ENCODE measurements at places on chromosomes 7 and 10.

DNA sequence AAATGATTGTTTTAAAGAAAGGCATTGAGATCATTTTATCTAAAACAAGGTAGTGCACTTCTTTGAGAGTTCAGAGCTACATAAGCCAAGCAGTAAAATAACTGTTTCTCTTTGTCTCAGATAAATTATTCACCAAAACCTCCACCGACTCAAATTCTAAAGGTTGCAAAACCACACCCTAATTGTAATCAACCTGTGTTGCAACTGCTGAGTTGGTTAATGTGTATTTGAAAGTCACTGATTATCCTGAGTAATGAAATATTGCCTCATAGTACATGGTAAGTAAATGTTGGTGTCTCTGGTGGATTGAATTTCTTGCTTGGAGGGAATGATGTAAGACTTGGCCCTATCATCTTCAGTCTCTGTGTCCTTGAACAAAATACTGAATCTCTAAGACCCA lies 35.9 kb upstream of the CYP2C9 start:
- DNase-seq = no peak

DNA sequence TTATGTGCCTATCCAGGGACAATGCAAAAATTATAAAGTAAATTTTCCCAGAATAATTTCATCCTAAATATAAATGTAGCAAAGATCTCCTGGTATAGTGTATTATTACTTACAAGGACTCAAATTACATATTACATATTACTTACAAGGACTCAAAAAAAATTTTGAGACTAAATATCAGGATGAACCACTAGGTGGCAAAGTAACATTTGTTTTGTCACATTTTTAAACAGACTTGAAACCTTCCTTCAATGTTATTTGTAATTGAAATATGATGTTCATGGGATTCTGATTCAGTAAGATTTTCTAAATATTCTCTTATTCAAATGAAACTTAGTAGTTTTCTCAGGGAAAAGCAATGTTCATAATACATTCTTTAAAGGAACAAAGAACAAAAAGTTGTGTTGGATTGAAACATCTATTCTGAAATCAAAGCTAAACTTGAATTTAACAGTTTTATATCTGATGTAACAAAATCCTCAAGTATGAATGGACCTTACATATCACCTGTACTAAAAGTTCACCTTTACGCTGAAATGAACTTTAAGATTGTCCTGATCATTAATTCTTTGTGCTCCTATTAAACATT lies 74.3 kb upstream of the GNAI1 start:
- DNase-seq = peak; percentile 58

GRCh38 chr10:102579328-102579727 lies 65.0 kb upstream of the TRIM8 start:
- no peak for DNase-seq

DNA sequence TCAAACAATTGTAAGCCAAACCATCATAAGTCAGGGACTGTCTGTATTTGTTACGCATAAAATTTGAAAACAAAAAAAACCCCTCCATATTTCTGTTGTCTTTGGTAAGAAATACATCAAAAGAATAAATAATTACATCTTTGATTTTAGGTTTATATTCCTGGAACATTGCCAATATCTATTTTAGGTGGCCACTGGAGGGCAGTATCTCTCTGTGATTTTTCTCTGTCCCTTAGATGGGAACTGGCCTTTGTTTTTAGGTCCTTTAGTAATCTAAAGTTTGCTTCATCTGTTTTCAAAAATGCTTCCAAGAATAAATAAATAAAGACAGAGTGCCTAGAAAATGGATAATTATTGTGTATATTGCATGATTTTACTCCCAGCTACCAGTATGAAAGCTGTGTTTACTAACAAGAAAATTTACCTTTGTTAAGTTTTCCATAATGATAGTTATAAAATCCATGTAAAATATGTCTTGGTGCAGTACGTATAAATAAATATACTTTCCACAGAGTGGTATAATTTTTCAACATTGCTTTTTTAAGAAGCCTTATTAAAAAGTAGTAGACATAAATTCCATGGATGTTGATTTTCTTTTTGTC lies 64.2 kb downstream of the PHYHIPL start:
- DNase-seq = peak; percentile 33

GRCh38 chr10:113735913-113736312 lies 15.6 kb upstream of the PLEKHS1 start:
- peak; percentile 6 for DNase-seq

- peak; percentile 67 for DNase-seq
Measured at GRCh38 chr10:13346283-13347042, 1.6 kb downstream of the SEPHS1 start.

DNA sequence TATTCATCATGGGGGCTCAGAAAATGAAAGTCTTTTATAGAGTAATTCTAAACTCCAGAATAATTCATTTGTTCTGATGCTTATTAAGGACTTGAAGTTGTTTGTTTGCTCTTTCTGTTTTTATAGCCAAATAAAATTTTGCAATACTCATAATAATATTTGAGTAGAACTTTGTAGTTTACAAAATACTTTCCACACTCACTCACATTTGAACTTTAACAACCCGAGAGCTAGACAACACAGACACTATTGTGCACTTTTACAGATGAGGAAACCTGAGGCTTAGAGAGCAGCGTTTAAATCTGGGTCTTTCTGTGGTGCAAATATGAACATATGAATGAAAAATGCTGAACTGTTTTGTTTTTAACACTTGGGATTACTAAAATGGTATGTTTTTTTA lies 126.8 kb downstream of the KAT6B start:
- no peak for DNase-seq

- no peak for DNase-seq
Measured at GRCh38 chr10:52245547-52245946, 68.5 kb upstream of the DKK1 start.

DNA sequence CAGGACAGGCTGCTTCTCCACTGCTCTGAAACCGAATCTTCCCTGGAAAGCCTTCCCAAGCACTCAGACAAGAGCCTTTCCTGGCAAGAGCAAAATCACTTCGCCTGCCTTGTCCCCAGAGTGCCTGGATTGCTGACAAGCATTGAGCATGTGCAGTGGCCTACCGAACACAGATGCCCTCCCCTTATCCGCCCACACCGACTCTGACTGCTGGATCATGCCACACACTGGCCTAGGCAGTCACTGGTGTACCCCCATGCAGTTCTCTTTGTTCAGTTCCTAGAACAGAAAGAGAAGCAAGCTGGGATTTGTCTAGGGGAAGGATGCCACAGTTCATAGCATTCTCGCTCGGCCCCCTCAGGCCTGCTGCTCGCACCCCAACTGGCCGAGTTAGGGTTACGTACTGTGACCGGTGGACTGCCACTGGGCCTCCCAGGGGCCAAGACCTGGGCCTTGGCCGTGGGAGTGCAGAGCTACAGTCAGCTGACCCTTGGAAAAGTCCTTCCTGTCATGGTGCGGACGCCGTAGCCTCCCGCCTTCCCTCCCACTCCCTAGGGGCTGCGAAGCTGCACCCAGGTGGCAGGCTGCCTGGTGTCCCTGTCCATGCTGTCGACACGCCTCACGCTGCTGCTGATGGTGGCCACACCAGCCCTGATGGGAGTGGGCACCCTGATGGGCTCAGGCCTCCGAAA lies 6.9 kb downstream of the ABCB8 start:
- no peak for DNase-seq

DNA sequence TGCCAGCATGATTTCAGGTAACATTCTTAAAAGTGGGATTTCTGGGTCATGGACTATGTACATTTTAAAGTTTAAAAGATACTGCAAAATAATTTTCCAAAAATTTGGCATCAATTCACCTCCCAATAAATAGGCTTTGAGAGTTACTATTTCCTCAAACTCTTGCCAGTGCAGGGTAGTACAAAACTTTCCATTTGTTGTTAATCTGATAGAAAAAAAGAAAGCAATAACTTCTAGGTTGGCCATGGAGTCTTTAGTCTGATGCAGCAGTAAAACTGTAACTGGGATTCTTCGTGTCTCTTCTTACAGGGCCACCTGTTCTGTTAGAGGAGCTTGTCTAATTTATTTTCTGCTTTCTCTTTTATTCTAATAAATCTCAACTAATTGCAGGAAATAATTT lies 241.1 kb downstream of the MAGI2 start:
- DNase-seq = no peak

DNA sequence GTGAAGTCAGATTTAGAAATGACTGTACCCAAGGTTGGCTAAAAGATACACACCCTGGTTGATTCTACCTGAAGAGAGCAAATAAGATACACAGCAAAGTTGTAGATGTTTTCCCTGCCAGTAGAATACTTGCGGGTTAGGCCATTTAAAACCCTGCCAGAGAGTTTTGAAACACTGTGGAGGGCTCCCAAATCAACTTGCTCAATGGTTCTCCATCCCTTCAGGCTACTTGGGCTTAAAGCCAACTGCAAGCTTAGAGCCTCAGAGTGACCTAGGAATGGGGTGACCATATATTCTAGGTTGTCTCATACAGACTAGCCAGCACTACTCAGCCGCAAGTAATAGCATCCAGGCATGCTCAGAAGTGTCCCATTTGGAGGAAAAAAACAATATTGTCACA lies 10.0 kb downstream of the CAV1 start:
- DNase-seq = peak; percentile 55

DNA sequence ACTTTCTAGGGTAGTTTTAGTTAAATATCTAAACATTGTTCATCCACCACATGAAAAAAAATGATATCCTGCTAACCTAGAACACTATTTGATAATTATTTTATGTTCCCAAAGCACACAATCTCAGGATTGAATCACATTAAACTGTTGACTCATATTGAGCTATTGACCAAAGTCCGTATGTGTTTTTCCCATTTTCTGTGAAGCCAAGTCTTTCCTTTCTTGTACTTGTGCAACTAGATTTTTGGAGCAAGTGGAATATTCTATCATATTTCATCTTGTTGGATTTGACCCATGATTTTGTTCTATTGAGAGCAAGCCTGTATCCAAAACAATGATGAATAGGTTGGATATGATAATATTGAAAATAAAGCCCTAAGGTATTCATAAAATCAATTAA lies 164.6 kb downstream of the SKAP2 start:
- DNase-seq = no peak

GRCh38 chr10:124470544-124471434 lies 9.2 kb downstream of the LHPP start:
- DNase-seq = no peak

GRCh38 chr10:21388589-21388988 lies 136.9 kb downstream of the SKIDA1 start:
- no peak for DNase-seq

GRCh38 chr7:108613147-108613948 lies 43.7 kb downstream of the DNAJB9 start:
- DNase-seq = peak; percentile 41

DNA sequence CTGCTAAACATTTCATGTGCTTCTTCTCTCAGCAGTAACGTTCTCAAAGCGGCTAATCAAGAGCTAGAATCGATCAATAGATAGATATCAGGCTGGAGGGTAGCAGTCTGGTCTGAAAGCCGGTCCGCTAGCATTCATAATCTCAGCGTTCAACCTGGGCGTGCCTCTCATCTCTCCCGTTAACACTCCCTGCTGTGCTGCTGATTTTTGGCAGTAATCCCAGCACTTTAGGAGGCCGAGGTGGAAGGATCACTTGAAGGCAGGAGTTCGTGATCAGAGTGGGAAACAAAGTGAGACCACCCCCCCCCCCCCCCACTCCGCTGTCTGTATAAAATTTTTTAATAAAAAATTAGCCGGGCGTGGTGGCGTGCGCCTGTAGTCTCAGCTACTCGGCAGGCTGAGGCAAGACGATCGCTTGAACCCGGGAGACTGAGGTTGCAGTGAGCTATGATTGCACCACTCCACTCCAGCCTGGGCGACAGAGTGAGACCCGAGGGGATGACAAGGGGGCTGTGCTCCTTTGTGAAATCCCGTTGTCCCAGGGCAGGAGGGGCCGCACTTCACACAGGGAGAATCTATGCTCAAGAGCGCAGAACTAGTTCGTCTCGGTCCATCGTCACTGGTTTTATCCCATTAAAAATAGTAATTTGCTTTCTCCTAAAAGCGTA lies 624 bp upstream of the CEP55 start:
- peak; percentile 61 for DNase-seq
